Pulmonary artery endothelial cell (primary cell): ENCODE measurements at places on chromosomes 5 and 9.
A peak's percentile ranks its signal among the peaks of the same experiment; 100 is the strongest.

- no peak for DNase-seq
These were observed 59.9 kb downstream of the ABLIM3 start for GRCh38 chr5:149201121-149201637.

DNA sequence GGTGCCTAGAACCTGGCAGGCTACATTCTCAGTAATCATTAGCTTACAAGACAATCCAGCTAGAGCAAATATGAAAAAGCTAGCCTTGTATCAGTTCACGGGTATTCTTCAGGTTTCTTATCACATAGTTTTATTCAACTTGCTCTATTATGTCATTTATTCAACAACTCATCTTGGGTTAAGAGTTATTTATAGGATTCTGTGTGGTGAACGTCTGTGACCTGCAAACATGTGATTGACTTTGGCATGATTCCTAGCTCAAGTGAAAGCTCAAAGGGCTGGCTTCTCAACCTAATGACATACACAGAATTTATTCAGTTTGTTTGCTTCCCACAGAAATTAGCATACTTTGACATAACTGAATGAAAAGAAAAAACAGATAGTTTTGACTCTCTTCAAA lies 173.1 kb downstream of the PLPPR1 start:
- no peak for DNase-seq

DNA sequence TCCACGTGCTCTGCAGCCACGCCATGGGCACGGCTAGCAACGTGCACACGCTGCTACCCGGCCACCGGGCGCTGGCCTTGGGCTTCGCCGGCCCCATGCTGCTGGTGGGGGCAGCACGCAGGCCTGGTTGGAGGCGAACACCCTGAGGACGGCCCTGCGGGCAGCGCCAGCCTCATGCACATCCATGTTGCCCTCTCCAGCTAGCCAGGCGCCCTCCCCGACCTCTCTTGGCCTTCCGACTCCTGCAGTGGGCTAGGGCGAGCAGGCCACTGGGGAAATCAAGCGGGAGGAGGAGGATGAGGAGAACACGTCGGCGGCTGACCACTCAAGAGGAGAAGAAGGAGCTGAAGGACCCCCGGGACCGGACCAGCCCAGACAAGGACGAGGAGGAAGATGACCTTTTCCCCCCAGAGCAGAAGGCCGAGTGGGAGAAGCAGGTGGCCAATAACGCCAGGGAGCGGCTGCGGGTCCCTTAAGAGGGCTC lies 73.3 kb downstream of the INSL6 start:
- no peak for DNase-seq

DNA sequence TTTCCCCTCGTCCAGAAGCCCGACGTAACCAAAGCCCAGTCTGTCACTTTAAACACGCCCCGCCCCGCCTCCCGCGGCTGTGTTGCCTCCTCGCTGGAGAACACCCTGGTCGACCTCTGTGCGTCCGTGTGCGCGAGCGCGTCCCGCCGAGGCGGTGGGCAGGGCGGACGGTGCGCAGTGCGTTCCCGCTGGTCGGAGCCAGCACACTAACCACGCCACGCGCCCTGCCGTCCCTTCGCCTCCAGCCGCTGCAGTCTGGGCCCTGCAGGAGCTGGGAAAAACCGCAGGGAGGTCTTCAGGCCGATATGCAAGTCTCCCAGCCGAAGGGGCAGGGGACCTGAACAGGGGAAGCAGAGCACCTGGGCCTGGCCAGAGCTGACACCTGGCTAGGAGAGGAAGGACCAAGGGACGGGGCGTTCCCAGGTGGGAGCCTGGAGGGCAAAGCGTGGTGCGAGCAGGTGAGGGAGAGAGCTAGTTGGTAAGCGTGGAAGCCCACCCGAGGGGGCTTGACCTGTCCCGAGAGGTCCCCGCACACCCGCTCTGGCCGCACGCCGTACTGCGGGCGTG lies 1.3 kb upstream of the PHPT1 start:
- peak; percentile 29 for DNase-seq

DNA sequence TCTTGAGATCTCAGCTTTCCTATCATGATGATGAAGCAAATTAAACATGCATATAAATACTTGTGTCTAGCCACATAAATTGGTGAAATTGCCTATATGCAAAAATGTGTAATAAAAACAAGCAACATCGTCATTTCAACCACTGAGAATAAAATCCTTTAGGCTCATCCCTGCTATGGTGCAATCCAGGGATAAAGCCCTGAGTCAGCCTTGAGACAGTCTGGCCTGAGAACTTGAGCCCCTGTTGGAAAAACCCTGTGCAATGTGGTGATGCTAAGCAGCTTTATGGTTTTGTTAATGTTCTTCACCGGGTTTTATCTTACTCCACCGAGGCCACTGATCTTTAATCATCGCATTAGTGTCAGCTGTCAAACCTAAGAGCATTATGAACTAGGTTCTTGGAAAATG lies 170.5 kb downstream of the DCP2 start:
- no peak for DNase-seq

- no peak for DNase-seq
These were observed 270.1 kb downstream of the ARHGEF28 start for GRCh38 chr5:73896097-73896496.

GRCh38 chr5:133746834-133747233 lies 134.5 kb upstream of the FSTL4 start:
- DNase-seq = no peak

GRCh38 chr9:77158772-77159513 lies 18.4 kb upstream of the VPS13A start:
- peak; percentile 90 for DNase-seq

DNA sequence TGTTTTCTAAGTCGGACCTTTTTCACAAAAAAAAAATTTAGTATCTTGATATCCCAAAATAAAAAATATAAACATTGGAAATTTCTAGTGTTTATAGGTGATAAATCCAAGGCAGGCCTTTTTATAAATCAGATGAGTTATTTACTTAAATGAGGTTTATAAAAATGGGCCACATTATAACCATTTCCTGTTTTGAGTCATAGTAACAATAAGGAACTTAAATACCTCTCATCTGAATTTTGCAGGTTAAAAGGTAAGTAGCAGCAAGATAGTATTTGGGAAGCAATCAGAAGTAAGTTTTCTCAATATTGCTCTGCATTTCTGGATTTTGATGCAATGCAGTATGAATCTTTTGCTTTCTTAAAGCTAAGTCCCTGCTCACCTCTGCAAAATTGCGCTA lies 3.9 kb downstream of the SPTAN1 start:
- DNase-seq = no peak

GRCh38 chr9:96172797-96173196 lies 129.2 kb downstream of the HSD17B3 start:
- no peak for DNase-seq

GRCh38 chr9:68546596-68547390 lies 6.1 kb upstream of the TMEM252 start:
- DNase-seq = no peak

GRCh38 chr5:78974601-78975000 lies 10.5 kb downstream of the ARSB start:
- DNase-seq = no peak

DNA sequence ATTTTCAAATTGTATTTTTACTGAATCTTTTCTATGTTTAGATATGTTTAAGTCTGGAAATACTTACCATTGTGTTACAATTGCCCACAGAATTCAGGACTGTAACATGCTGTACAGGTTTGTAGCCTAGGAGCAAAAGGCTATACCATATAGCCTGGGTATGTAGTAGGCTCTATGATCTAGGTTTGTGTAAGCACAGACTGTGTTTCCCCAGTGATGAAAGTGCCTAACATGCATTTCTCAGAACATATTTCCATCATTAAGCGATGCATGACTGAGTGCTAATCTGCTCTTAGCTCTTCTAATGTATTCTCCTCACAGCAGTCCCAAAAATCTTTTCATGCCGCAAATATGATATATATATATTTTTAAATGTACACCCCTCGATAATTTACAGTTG lies 166.7 kb upstream of the PPP2R2B start:
- DNase-seq = no peak

DNA sequence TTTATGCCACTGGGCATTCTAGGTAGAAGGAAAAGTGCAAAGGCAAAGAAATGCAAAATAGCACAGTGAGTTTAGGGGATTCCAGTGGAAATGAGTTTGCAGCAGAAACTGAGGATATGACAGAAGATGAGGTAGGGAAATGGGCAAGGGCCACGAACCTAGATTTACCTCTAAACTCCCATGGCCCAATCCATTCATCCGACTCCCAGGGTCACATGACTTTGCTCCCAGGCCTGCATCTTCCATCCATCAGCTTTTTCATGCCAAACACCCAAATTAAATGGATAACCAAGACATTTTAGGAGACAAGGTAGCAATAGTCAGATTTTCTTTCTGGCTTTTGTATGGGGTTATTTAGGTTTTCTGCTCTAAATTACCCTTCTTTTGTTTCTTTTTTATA lies 22.2 kb upstream of the FABP6 start:
- no peak for DNase-seq

GRCh38 chr9:88682431-88682831 lies 147.5 kb downstream of the NXNL2 start:
- DNase-seq = no peak
